Hepatocyte (in vitro differentiated cells): ENCODE measurements at places on chromosomes 12 and 14. TPM values are rescaled to one million over a fixed set of nuclear protein-coding genes. Genes with fewer than 3 reads are reported as not detected.

The P2RX2 gene
- polyA plus RNA-seq = not detected in 2 replicates

The AGAP2 gene
- polyA plus RNA-seq = 0.04 TPM in 2 replicates

The AQP6 gene
- 0.23 TPM in 1 of 2 replicates, not detected in the other for polyA plus RNA-seq

The SLCO1B3 gene
- polyA plus RNA-seq = 0.17 and 0.41 TPM in 2 replicates

The DIO3 gene
- 18.4 and 27.6 TPM in 2 replicates for polyA plus RNA-seq

The FAM90A1 gene
- 0.09 TPM in 1 of 2 replicates, not detected in the other for polyA plus RNA-seq

The CD69 gene
- polyA plus RNA-seq = 0.57 TPM in 1 of 2 replicates, not detected in the other

The LRTM2 gene
- polyA plus RNA-seq = not detected in 2 replicates

The TMED10 gene
- 390 and 411 TPM in 2 replicates for polyA plus RNA-seq

The FGF6 gene
- not detected in 2 replicates for polyA plus RNA-seq

The PRICKLE1 gene
- polyA plus RNA-seq = 16.5 and 24.8 TPM in 2 replicates

The PTPRQ gene
- polyA plus RNA-seq = 0.13 TPM in 1 of 2 replicates, not detected in the other

The IFNG-AS1 gene
- not detected in 2 replicates for polyA plus RNA-seq

The CLEC4D gene
- not detected in 2 replicates for polyA plus RNA-seq

The FBXW8 gene
- polyA plus RNA-seq = 17.0 and 18.9 TPM in 2 replicates

The ZC2HC1C gene
- polyA plus RNA-seq = 1.1 and 3.8 TPM in 2 replicates

GRCh38 chr12:124725597-124726237, 137.9 kb downstream of the SCARB1 start:
- no peak for DNase-seq

- DNase-seq = no peak
Measured at GRCh38 chr14:63659726-63660125, 18.1 kb upstream of the WDR89 start.

- DNase-seq = no peak
Measured at GRCh38 chr12:108949976-108950375, 70.1 kb downstream of the DAO start.

DNA sequence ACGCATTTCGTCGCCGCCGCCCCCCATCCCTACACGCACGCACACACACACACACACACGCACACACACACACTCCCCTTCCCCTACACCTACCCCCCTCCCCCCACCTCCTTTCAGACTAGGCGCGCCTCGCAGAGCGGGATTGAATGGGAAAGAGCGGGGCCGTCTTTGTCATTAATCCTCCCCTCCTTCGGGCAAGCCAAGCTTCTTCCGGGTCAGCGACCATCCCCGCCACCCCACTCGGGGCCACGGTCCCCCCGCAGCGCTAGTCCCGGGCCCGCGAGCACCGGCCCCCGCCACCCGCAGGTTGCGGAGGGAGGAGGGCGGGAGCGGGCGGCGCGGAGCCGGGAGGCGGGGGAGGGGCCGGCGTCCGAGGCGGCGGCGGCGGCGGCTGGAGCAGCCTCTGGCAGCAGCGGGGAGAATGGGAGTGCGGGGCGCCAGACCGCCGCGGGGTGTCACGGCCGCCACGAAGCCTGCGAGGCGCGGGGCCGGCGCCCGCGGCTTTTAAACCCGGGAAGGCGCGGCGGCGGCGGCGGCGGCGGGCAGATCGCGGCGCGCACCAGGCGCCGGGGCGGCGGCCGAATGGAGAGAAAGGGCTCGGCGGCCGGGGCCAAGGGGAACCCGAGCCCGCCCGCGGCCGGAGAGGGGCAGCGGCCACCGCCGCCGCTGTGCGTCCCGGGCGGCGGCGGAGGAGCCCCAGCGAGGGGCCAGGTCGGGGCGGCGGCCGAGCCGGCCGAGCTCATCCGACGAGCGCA, at the start of gene TTC9:
TTC9 (plus strand) TSS at position 369 of the 755 bp plus-strand sequence; CDS start at position 583, 214 bp downstream.
- DNase-seq = peak; percentile 58

DNA sequence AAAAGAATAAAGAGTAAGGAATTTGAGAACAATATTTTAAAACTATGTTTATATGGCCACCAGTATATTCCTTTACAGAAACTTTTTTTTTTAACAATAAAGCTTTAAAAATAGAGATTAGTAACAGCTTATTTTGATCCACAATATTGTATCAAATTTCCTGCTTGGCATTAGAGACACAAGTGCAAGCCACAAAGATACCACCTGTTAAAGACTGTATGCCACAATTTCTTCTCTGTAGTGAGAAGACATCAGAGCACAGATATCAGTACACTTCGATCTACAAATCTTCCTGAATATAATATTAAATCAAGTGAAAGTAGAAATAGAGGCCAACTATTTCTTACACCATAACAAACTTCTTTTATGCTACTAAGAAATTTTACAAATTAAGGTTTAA, 68.0 kb downstream of the GALNT4 start:
- no peak for DNase-seq

GRCh38 chr12:43758247-43758727, 303 bp downstream of the PUS7L start:
- DNase-seq = peak; percentile 54

DNA sequence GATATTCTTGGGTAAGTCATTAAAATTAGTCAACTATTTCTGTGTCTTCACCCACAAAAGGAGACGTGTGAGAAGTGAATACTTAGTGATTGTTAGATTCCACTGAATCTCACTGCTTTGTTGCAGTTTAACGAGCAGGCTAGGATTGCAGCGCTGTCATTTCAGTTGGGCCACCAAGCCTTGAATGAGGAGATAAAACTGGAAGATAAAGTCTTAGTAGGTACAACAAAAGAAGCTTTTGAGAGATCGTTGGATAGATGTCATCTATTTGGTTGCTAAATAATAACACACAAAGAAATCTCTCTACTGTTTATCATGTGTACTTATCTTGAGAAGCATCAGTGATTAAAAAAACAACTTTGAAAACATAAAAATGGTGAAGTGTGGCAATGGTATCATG, 132.3 kb downstream of the RGS6 start:
- DNase-seq = no peak

DNA sequence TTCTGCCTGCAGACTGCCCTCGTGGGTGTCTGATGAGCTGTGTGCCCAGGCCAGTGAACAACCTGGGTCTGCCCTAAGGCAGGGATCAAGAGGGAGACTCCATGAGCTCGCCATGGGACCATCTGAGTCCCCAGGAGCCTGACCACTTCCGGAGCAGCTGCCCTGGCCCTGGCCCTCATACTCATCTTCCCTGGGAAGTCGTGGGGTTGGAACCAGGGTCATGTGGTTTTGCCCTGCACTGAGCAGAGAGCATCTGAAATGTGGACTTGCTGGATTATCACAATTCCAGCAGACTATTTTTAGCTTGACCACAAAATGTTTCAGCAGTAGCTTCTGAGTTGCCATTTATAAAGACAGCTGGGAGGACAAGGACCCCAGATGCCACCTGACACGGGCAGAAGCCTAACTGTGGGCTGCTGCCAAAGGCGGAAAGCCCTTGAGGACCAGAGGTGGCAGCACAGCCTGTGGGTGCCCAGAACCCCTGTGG, 6.7 kb downstream of the BTBD6 start:
- DNase-seq = no peak

- no peak for DNase-seq
Measured at GRCh38 chr12:64187370-64187769, 34.7 kb downstream of the KICS2 start.

- DNase-seq = no peak
Measured at GRCh38 chr12:68904351-68904962, 28.5 kb downstream of the CPM start.

DNA sequence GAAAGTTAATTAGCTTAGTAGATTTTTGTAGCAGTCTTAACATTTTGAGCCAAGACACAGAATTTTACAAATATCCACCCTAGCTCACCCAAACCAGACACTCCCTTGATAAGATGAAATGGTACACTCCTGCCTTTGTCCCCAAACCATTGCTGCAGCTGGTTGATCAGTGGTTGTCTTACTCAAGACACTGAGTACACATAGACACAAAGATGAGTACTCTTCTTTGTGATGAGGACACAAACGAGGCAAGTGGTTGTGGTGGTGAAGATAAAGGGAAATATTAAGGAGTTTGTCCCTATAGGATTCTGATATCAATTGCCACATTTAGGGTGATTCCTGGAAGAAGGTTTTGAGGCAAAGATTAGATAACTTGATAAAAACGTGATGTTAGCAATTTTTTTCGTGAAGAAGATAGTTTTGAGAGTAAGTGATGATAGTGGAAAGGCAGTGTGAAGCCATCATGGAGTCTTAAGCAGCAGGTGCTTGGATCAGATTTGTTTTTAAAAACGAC, 21.4 kb upstream of the ATP2B1 start:
- no peak for DNase-seq

- no peak for DNase-seq
Measured at GRCh38 chr14:65850429-65851135, 438.1 kb downstream of the FUT8 start.

DNA sequence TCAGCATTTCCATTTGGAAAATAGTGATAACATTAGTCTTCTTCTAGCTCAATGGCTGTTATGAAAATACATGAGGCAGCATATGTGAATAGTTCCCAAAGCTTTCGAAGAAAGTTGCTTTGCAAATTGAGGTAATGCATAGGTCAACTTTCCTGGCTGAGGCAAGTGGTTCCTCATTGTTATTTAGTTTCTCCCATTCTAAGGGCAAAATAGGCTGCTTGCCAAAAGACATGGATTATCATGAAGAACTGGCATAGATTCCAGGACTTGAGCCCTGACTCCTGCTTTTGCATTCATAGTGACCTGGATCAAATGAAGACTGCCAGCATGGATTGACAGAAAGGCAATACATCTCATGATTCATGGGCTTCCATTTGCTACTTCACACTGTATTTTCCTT, 35.7 kb downstream of the LRFN5 start:
- no peak for DNase-seq

- DNase-seq = no peak
Measured at GRCh38 chr12:120887253-120888043, 16.7 kb downstream of the SPPL3 start.

DNA sequence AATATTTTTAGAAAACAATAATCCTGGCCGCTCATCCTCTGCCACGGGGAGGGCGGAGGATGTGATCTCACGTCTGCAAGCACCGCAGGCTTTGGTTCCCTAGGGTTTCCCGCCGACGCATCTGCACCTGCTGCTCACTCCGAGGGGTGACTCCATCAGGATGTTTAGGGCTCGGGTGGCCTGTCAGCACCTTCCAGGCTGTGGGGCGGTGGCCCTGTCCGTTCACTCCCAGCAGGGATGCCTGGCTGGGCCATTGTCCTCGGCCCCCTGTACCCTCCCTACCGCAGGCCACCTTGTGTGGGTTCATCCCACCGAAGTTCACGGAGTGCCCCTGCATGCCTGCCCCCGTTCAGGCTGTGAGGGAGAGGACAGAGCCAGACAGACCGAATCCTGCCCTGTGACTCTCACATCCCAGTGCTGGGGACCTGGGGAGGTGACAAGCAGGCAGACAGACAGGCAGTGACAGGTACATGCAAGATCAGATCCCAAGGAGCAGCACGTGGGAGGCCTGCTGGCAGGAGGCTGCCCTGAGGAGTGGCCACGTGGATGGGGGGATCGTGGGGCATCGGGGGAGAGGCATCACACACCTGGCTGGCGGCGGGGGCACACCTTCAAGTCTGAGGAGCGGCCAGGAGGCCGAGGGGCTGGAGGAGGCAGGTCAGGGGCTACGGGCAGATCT, 112.6 kb downstream of the ADGRD1 start:
- DNase-seq = no peak

- DNase-seq = no peak
Measured at GRCh38 chr12:98198261-98198982, 317.0 kb upstream of the TMPO start.

DNA sequence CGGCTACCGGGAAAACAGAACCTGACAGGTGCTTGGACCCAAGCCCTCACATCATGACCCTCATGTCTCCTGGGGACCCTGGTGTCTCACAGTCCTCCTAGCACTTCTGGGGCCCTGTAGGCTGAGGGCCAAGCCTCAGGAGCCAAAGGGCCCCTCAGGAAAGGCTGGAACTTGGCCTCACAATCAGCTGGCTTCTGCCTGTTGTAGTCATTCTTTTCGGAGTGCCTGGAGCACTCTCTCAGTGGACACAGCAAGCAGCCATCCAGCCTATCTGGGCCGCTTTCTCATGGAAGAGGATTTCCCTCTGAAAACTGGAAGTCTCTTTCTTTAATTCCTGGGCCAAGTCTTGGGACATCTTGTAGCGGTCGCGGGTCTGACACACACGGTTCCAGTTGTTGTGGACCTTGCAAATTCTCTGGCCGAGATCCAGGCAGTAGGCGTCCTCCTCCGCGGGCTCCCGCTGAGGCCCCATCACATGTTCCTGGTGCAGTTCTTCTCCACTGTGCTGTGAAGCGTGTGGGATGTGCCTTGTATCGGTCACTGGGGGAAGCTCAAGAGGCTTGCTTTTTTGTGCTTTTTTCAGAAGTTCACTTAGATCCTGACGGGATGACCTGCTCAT, 169.3 kb downstream of the EMP1 start:
- no peak for DNase-seq

DNA sequence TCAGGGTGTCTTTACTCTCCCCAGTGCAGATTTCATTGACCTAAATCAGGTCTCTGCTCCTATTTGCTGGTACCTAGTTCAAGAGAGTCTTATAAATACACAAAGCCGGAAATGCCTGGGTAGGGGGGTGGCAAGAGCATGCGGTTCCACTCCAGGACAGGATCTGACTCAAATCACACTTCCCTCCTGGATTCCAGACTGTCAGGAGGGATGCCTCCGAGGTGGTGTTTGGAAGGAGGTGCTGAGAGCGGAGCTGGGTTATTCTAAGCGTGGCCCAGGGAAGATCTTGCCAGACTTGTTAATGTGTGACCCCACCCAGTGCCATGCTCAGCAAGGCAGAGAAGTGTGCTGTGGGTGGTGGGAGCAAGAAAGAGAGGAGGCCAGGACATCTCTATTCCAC, 49.8 kb downstream of the B4GALNT3 start:
- DNase-seq = no peak
